ENCODE measurements at places on chromosomes 3 and 15. TPM values are rescaled to one million over a fixed set of nuclear protein-coding genes. Genes with fewer than 3 reads are reported as not detected.

Gene UQCC5
- 14.1 TPM for total RNA-seq

Gene ISLR
- total RNA-seq = 71.8 TPM

DNA sequence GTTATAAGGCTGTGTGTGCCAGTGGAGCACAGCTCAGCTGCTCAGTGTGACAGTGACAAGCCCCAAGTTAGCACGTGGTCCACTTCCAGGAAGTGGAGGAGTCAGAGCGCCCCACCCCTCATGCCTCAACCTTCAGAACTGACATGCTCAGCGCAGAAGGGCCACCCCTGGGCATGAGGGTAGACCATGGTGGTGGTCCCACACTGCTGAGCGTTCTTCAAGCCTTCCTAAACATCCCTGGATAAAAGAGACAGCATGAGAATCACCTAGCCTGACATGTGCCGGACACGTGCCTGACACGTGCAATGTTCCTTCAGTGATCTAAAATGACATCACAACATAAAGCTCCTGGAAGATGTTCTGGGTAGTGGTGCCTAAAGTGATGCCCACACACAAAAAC lies 16.8 kb downstream of the ATP10A start:
- DNase-seq = no peak

GRCh38 chr15:47813748-47814384 lies 96.6 kb downstream of the SEMA6D start:
- DNase-seq = no peak

Measured in breast epithelium (tissue), 4 donors.